ENCODE measurements at places on chromosomes 11 and 22. TPM values are rescaled to one million over a fixed set of nuclear protein-coding genes. Genes with fewer than 3 reads are reported as not detected.

BTBD18 gene
- total RNA-seq: not detected

GPHA2 gene
- total RNA-seq: not detected

TOM1 gene
- total RNA-seq: 14.9 TPM

NPTXR gene
- 2.1 TPM for total RNA-seq

BTG4 gene
- not detected for total RNA-seq

SYT9 gene
- not detected for total RNA-seq

LDHAL6A gene
- total RNA-seq: not detected

GAS2 gene
- total RNA-seq: 1.8 TPM

OVCH2 gene
- total RNA-seq: 0.47 TPM

MYRF gene
- total RNA-seq: 1.4 TPM

XNDC1N gene
- 3.2 TPM for total RNA-seq

GRCh38 chr11:8624698-8625097, 30.7 kb upstream of the STK33 start:
- no peak for DNase-seq

- DNase-seq: peak; percentile 56
Measured at GRCh38 chr11:27218421-27219038, 144.5 kb downstream of the CCDC34 start.

DNA sequence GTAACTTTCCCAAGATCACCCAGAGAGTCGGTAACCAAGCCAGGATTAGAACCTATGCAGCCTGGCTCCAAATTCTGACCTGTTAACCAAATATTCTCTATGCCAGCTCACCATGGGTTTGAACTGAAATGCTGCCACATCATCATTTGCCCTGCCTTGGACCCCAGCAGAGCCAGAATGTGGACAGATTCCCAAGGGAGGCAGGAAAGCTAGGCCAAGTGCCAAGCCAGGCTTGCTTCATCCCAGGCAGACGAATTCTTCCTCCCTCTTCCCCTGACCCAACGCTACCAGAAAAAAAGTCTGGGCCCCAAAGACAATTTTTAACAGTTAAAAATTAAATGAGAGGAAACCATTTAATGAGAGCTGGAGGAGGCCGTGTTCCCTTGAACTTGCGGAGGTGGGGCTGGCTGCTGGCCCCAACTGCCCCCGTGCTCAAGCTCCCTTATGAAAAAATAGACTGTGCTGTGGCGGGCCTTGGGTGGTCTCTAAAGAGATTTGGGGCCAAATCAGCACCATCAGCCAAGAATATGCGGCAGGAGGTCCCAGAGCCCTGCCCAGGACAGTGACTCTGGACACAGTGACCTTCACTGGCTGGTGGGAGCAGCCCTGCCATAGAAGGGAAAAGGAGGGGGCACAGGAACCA, 184.1 kb upstream of the SYT13 start:
- no peak for DNase-seq

- no peak for DNase-seq
Measured at GRCh38 chr11:71265559-71266092, 13.2 kb upstream of the SHANK2 start.

- DNase-seq: no peak
Measured at GRCh38 chr11:66006891-66007176, 4.5 kb downstream of the BANF1 start.

DNA sequence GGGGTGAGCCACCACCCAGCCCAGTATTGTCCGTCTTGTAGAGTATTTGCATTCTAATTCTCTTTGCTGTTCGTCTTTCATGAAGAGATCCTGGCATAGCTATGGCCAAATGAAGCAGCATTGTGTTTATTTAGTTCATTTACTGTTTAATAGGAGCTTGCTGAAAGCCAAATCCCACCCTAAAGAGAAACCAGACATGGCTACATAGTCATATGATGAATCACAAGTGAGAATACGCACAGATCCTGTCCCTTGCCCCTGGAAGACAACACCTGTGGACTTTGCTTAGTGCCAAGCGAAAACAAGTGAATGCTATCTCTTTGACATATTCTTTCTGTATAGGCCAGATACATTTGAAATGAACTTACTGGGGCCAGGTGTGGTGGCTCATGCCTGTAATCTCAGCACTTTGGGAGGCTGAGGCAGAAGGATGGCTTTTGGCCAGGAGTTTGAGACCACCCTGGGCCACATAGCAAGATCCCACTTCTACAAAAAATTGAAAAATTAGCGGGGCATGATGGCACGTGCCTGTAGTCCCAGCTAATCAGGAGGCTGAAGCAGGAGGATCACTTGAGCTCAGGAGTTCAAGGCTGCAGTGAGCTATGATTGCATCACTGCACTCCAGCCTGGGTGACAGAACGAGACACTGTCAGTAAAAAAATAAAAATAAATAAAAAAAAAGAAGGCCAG, 5.1 kb upstream of the ARFGAP3 start:
- DNase-seq: peak; percentile 72

DNA sequence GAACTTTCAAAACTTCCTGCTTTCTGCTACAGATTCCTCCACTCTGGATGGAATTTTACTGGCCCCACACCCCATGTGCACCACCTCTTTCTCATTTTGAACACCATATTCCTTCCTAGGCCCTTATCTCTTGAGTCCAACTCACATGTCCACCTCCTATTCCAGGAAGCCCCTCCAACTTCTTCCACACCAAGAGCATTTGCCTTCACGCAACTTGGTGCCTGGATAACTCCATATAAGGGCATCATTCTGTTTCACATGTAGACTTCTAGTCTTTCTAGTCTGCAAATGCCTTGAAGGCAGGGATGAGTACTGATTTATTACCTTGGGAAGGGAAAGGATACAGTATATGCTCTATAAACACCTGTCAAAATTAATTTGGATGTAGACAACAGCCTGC, 17.5 kb downstream of the GAB2 start:
- DNase-seq: no peak

DNA sequence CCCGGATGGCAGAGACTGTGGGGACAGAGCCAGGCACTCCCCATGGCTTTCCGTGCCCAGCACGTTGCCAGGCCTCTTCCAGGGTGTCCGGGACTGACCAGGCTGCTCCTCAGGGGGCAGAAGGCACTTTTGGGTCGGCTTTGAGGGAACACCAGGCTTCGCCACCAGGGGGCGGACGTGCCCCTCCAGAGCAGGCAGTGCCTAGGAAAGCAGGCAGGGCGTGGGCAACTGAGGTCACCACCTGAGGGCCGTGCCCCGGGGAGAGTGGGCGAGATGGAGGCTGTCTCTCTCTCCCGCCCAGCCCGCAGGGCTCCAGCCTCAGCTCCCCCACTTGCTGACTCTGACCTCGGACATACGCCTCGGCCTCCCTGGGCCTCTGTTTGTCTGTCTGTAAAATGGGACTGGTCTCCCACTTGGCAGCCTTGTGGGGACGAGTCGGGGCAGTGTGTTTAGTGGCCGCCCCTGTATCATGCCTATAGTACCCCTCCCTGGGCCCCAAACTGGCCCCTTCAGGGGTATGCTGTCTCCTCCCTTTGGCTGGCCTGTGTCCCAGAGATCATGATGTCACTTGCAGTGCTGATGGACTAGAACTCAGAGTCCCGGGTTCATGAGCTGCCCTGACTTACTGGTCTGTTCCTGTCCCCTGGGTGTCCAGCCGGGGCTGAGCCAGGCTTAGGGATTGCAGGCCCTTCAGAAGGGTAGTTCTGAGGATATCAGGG, 4.4 kb upstream of the PRR5 start:
- DNase-seq: peak; percentile 88

- DNase-seq: no peak
Measured at GRCh38 chr11:43866520-43866919, 14.1 kb upstream of the ALKBH3 start.

DNA sequence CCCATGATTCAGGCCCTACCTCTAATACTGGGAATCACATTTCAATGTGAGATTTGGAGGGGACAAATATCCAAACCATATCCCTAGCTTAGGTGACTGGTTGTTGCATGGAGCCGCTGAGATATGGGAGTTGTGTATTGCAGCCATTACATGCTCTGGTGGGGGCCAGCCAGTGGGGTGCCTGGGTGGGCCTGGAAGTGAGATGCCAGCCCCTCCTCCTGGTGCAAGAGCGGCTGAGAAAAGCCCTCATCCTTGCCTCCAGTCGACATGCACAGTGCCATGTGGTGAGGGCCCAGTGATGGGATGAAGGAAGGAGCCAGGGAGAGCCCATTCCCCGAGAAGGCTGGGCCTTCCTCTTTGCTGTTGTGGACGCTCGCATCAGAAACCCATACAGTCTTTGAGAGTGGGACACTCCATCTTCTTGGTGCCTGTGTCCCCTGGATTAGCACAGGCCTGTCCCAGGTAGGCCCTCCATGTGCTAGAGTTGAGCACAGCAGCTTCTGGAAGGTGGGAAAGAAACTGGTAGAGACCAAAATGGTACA, 1043.0 kb downstream of the TBC1D22A start:
- no peak for DNase-seq

- DNase-seq: no peak
Measured at GRCh38 chr11:87832211-87832610, 343.0 kb downstream of the RAB38 start.

DNA sequence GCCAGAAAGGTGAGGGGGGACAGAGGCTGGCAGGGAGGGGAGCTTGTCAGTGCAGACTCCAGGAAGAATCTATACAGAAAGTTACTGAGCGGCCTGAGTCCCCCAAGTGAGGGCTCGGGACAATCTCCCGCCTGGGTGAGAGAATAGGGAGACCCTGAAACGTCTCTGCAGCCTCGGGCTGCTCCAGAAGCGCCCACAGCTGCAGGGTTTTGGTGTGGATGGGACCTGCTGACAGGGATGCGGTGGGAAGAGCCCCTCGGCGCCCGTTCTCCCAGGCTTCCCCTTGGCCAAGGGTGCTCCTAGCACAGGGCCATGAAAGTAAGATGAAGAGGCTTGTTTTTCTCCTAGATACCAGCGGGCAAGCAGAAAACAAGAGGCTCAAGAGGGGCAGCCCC, 743 bp upstream of the RCE1 start:
- no peak for DNase-seq

- no peak for DNase-seq
Measured at GRCh38 chr11:7167976-7168740, 79.4 kb downstream of the RBMXL2 start.

GRCh38 chr22:30021881-30022619, 58.2 kb upstream of the HORMAD2 start:
- no peak for DNase-seq

DNA sequence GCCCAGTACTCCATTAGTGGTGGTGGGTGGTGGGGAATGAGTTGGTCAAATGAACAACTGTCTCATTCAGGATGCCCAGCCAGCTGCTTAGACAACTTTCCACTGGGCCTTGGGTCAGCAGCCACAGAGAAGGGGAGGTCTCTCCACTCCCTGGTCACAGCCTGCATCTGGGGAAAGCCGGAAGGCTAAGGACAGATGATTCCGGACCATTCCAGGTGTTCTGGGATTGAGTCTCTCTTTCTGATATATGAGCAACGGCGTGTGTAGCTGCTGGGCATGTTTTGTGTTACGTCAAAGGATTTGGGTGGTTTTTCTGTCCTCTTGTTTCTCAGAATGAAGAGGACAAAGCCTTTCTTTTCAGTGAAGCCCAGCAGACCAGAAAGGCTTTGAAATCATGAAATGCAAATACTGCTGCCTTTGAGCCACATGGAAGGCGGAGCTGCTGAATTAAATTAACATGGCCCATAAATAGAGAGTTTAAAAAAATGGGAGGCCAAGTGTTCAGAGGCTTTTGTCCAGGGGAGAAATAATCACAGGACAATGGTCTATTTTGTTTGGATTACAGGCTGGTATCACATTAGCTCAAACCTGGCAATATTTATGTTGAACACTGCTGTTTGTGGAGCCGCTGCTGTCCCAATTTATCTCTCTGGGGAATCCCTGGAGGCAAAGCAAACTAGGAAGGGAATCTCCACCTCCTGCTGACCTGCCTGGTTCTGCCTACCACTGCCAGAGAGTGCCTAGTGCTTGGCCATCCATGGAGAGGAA, 234.4 kb upstream of the E2F8 start:
- no peak for DNase-seq

DNA sequence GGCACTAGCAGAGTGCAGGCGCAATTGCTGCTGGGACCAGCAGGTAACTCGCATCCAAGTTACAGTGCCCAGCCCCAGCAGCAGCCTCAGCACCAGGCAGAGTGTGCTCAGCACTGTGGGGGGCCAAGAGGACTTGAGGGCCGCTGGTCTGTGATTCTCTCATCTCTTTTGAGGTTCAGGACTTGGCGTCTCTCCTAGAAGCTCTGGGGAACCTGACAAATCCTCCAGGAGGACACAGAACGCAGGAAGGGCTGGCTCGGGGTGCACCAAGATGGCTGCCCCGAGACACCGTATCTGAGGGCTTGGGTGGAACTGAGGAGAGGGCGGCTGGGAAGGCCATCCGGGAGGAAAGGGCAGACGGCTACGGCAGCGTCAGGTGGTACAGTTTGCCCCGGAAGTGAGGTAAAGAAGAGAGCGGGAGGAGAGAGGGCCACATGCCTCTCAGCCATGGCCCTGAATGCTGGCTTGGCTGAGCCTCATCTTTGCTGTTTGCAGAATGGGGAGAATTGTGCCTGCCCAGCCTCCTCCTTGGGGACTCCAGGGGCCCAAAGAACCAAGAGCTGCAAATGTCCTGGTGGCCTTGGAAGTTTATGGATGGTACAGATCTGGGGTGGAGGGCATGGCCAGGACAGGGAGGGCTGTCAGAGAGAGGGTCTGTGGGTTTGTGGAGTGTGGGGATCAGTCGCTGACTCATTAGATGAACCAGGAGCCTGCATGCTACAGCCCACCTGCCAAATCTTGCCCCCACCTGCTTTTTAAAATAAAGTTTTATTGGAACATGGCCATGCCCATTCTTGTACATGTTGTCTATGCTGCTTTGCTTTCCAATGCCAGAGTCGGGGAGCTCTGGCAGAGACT, 78.0 kb downstream of the MYEOV start:
- no peak for DNase-seq

DNA sequence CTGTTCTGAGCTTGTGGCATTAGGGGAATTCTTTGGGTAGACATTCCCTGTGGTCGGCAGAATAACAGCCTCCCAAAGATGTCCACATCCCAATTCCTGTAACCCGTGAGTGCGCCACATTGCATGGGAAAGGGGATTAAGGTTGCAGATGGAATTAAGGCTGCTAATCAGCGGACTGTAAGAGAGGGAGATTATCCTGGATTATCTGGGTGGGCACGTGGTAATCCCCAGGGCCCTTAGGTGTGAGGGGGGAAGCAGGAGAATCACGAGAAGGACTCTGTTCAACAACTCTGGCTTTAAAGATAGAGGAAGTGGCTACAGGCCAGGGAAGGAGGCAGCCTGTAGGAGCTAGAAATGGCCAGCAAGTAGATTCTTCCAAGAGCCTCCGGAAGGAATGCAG, 16.0 kb downstream of the CACNG2 start:
- no peak for DNase-seq

GRCh38 chr11:113814181-113814580, 34.6 kb downstream of the CLDN25 start:
- no peak for DNase-seq

GRCh38 chr11:108718466-108718865, 53.6 kb downstream of the DDX10 start:
- DNase-seq: no peak

Data from SJSA1 (cell line).